Fibroblast of skin of right biceps (primary cell): ENCODE measurements at places on chromosomes 11 and 22.
A peak's percentile ranks its signal among the peaks of the same experiment; 100 is the strongest.

GRCh38 chr11:74255741-74256375 lies 55.6 kb downstream of the P4HA3 start:
- peak; percentile 61 for DNase-seq

GRCh38 chr11:110621826-110622225 lies 90.4 kb downstream of the ARHGAP20 start:
- DNase-seq: peak; percentile 6

DNA sequence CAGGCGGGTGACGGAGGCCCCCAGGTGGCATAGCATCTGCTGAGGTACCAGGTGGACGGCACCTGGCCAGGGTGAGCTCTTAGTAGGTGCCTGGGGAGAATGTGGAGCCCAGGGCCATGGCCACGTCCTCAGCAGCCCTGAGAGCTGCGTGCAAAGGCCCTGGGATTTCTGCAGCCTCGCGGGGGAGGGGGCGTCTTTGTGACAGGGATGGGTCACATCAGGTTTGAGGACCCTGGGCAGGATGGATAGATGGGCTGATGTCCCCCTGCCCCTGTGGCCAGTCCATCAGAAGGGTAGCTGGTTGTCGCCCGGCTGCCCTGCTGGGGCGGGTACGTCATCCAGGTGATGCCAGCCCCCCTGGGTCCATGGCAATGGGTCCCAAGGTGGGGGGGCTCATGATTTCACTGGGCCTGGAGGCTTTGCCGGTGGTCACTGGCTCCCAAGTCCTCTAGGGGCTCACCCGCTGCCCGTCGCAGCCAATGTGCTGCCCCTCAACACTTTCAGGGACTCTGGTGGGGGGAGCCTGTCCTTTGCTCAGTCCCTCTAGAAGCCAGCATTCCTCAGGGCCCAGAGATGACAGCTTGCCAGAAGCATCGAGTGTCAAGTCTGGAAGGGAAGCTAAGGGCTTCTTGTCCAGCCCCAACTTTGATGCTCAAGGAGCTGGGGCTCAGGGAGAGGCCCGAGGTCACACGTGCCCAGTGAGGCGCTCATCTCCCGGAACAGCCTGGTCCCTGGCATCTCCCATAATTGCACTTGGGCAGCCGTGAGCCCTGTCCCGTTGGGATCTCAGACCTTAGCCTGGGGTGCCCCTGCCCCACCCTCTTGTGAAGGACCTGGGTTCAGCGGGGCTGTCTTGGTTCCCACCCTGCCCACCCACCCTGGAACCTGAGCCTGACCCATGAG lies 777 bp downstream of the TBX10 start:
- no peak for DNase-seq

GRCh38 chr11:116829525-116830183 lies at the start of gene APOC3:
Gene APOC3, plus strand, starts transcription at chr11:116829907. Its CDS starts 676 bp downstream, at chr11:116830583.
- DNase-seq: peak; percentile 74

DNA sequence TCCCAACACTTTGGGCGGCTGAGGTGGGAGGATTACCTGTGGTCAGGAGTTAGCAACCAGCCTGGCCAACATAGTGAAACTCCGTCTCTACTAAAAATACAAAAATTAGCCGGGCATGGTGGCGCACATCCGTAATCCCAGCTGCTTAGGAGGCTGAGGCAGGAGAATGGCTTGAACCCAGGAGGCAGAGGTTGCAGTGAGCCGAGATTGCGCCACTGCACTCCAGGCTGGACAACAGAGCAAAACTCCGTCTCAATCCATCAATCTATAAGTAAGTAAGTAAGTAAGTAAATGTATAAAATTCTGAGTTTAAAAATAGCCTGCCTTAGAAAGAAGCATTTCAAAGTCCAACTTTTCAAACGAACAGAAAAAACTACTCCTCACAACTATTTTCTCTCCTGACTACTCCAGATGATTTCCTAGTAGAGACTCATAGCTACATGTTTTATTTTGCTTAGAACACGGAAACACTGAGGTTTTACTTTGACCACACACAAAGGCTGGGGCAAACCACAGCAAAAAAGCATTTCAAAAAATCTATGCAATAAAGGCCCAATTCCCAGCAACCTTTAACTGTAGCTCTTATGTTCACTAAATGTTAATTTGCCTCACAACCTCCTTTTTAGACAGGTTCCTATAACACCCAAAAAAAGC lies 16.3 kb downstream of the SPTY2D1 start:
- DNase-seq: peak; percentile 48

GRCh38 chr22:46195487-46196165 lies 45.3 kb downstream of the PPARA start:
- no peak for DNase-seq

GRCh38 chr22:44974454-44974853 lies 35.4 kb downstream of the PHF21B start:
- DNase-seq: no peak

DNA sequence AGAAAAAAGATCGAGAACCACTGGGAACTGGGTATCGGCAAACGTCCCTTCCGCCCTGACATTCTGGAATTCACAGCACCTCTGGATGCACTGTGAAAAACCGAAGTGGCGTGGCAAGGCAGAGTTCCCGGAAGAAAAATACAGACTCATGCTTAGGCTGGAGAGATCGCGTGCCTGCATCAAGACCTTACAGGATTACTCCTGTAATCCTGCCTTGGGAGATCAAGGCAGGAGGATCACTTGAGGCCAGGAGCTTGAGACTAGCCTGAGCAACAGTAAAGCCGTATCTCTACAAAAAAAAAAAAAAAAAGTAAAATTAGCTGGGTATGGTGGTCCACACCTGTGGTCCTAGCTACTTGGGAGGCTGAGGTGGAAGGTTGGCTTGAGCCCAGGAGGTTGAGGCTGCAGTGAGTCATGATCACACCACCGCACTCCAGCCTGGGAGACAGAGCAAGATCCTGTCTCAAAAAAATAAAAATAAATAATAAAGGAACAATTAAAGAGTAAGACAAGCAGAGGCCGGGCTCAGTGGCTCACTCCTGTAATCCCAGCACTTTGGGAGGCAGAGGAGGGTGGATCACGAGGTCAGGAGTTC lies 19.9 kb upstream of the TEF start:
- DNase-seq: peak; percentile 19

GRCh38 chr22:42684462-42685195 lies 35.4 kb upstream of the CYB5R3 start:
- peak; percentile 33 for DNase-seq
